ENCODE measurements at places on chromosomes 11 and 22. TPM values are rescaled to one million over a fixed set of nuclear protein-coding genes. Genes with fewer than 3 reads are reported as not detected.
A peak's percentile ranks its signal among the peaks of the same experiment; 100 is the strongest.

The OR51G2 gene
- total RNA-seq, result not detected

The C22orf42 gene
- total RNA-seq, result not detected

The DGCR6L gene
- 29.2 TPM for total RNA-seq

The DAGLA gene
- 0.13 TPM for total RNA-seq

The GGTLC2 gene
- total RNA-seq, result not detected

The CD81 gene
- 147 TPM for total RNA-seq

The MFNG gene
- total RNA-seq, result 170 TPM

DNA sequence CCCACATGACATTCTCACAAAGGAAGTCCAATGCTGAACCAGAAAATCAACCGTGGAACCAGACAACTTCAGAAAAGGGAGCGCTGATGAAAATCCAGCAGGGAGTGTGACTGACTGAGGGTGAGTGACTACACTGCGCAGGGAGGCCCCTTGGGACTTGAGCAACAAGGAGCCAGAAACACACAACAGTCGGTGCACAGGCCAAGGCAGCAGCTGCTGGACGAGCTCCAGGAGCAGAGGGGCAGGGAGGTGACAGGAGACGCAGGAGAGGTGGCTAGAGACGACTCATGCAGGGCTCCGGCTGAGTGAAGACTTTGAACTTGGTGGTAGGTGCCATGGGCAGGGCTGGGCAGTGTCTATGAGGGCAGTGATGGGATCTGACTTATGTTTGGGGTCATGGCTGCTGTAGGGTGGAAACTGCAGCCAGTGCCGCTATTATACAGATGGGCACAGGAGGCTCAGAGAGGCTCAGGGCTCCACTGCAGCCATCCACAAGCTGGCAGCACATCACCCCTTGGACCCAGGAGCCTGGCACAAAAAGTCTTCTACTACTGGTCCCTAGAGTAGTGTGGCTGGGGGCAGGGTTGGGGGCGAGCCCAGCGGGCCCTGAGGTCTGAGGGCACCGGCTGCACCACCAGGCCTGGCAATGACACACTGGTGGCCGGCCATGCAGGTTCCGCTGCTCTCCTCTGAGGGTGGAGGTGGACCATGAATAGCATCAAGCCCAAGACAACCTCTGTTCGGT lies 10.3 kb upstream of the FADD start:
- ATAC-seq, result no peak

DNA sequence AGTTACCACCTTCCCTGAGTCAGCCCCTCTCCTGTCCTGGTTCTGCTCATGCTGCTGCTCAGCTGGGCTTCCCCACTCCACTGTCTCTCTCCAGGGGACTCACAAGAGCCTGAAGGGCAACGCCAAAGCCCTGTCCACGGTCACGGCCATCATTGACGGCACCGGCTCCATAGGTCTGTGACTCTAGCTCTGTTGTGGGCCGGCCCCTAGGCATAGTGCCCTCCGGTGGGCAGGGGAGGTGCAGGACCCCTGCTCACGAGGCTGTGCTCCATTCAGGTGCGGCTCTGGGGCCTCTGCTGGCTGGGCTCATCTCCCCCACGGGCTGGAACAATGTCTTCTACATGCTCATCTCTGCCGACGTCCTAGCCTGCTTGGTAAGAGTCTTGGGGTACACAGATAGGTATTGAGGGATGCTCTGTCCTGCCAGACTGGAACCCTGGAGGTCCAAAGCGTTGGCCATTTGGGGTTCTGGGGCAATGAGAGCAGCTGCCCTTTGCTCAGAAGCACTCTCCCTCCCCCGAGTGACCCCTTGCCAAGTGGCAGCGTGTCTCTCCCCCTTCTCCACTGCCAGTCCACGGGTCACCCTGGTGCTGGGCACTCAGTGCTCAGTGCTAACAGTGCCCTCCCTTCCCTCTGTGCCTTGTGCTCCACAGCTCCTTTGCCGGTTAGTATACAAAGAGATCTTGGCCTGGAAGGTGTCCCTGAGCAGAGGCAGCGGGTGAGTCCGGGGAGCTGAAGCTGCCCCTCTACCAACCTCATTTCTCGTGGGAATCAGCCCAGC lies 22.4 kb downstream of the SLC37A2 start:
- no peak for ATAC-seq

GRCh38 chr11:72466410-72466809 lies 32.1 kb upstream of the CLPB start:
- ATAC-seq, result no peak

DNA sequence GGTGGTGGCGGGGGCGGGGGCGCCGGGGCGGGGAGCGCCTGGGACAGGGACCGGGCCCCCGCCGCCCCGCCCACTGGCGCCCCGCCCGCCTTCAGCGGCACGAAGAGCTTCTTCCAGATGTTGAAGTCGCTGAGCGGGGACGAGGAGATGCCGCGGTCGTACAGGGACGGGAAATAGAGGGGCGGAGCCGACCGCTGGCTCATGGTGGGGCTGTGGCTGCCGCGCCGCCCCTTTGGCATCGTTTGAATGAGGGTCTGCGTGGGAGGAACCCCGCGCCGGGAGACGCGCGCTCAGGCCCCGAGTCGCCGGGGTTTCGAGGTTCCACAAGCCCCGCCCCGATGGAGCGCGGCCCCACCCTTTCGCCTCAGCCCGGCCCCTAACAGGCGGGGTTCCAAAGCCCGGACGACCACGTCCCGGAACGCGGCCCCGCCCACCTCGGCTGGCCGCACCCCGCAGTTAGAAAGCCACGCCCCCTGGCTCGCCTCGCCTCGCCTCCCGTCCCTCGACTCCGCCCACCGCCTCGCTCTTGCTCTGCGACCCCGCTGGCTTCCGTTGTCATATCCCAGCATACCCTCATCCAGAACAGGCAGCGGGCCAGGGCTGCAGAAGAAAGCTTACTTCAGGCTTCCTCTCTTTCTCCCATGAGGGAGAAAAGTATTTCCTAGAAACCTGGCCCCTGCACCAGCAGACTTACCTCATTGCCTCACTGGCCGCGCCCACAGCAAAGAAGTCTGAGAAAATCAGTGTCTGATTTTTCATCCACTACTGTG lies at the start of gene C11orf91:
Gene C11orf91 (minus strand): TSS at position 325 of the 770 bp plus-strand sequence. CDS start 86 bp downstream, at position 239.
- peak; percentile 94 for ATAC-seq

DNA sequence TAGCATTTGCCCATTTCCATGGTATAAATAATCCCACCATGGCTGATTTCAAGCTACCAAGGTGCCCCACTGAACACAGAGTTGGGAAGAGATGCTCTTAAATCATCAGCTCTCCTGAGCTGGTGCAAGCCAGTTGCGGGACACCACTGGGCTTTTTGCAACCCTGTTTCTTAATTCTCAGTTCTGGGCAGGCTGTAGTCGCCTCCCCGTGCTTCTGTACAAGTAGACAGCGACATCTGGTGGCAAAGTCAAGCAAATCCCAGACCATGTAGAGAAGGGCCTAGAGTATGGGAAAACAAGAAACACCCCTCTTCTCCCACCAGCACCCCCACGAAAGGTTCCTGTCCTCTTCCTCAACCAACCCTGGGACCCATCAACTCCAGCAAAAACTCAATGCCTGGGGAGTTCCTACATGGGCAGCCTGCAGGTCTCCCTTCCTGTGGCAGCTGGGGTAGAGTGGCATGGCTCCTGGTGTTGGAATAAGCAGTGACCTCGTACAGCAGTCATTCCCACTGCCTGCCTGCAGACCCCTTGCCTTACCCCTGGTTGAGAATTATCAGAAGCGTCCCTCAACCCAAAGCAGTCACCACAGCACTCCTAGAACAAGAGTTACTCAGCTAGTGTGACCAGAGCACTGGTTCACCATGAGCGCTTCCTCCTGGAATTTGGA lies 68.4 kb downstream of the IGLL5 start:
- peak; percentile 87 for ATAC-seq

DNA sequence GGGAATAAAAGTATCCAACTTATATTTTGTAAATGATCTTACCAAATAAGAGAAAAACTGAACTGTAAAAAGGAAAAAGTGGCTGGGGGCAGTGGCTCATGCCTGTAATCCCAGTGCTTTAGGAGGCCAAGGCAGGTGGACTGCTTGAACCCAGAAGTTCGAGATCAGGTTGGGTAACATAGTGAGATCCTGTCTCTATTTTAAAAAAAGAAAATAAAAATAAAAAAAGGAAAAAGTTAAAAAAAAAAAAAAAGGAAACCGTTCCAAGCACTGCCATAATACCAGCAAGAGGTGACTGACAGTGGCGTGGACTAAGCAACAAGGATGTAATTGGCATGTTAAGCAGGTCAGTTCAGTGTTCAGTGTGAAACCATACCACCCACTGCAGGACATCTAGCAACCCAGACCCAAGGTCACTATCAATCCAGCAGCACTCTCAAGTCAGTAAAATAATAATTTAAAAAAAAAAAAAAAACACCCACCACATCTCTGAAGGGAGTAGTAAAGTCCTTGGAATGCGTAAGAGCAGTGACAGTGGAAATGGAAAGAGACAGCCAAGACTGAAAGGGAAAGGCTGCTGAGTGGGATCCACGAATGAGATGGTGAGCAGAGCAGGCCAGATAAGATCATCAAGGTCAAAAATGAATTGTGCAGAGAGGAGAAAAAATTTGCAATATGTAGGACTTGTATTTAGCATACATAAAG lies 43.6 kb downstream of the MAPK1 start:
- no peak for ATAC-seq

- ATAC-seq, result no peak
These were observed 41.3 kb upstream of the TUB start for GRCh38 chr11:8039530-8040260.

- no peak for ATAC-seq
These were observed 65.0 kb downstream of the SEZ6L start for GRCh38 chr22:26234296-26234695.

GRCh38 chr11:132772703-132773545 lies 759.4 kb downstream of the OPCML start:
- ATAC-seq, result no peak

GRCh38 chr11:35735411-35735810 lies 72.8 kb downstream of the TRIM44 start:
- ATAC-seq, result no peak

DNA sequence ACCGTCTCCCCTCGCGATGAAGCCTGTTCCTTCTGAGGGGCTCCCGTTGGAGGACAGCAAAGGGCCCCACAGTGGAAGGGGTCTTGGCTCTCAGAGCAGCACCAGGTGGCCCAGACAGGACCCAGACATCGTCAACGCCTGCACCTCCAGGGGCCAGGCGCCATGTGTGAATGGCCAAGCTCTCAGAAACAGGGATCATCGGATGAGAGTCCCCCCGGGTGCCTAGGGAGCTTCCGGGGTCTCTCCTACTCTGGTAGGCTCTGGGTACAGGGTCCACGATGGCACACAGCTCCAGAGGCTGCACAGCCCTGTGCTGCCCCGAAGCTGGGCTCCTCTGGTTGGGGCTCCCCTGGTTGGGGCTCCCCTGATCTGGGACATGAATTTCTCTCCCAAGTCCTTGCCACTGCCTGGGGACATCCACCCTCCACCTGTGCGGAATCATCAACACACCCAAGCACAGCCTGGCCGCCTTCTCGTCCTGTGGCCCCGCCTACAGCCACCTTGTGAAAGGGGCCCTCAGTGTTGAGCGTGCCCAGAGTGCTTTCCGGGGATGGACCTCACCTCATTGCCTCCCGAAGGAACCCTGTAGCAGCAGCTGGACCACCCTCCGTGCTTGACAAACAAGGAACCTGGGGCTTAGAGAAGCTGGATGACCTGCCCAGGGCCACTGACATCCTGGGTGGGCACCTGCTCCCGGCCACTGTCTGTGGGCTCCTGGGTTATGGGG lies 929.0 kb downstream of the BRD1 start:
- no peak for ATAC-seq

GRCh38 chr11:36164506-36165250 lies 124.5 kb downstream of the COMMD9 start:
- ATAC-seq, result no peak

DNA sequence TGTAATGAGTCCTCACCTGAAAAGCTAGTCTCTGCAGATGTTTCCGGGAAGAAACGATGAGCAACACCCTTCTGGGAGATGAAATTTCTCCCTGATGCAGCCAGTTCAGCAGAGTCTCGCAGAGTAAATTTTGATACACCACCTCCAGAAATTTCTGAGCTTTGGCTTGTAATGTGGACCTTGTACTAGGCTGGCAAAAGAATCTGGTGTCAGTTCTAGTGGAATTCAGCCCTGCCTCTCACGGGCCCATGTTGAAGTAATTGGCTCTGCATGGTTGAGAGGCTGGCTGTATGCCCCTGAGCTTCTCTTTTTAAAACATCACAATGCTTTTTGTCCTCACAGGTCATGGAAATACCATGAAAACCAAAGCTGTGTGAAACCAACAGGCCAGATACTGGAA lies at the start of gene GLYAT:
Gene GLYAT (minus strand): TSS at position 125 of the 400 bp plus-strand sequence. CDS start 7,447 bp downstream, outside the sequence.
- no peak for ATAC-seq
